ENCODE measurements at places on chromosomes 3 and 15. TPM values are rescaled to one million over a fixed set of nuclear protein-coding genes. Genes with fewer than 3 reads are reported as not detected.

DNA sequence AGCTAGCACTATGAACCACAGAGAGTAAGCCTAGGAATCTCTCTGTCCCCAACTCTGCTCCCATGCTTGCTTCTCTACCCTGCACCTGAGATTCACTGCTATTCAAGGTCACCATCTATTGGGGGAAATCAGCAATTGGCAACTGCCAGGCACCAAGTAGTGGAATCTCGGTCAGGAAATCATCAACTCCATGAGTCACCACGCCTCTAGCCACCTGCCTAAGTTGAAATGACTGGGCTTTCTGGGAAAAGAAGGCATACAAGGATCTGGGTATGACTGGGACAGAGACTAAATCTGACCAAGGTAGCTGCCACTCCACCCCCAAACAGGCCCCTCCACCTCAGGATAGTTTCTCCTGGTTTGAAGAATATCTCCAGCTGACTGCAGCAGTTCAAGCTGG, 464.1 kb upstream of the CBLB start:
- no peaks in the 10 kb centered on the region for H3K4me1 ChIP-seq
- H3K27me3 ChIP-seq: no peaks in the 10 kb centered on the region
- H3K36me3 ChIP-seq: no peaks in the 10 kb centered on the region
- H3K27ac ChIP-seq: no peak overlapping the region
- no peak overlapping the region for H3K4me3 ChIP-seq
- no peak for DNase-seq

GRCh38 chr3:114756506-114757279, 390.4 kb downstream of the ZBTB20 start:
- no peaks in the 10 kb centered on the region for H3K36me3 ChIP-seq
- H3K27me3 ChIP-seq: no peaks in the 10 kb centered on the region
- H3K27ac ChIP-seq: no peak overlapping the region
- no peak for DNase-seq
- H3K4me3 ChIP-seq: no peak overlapping the region

Gene ENTPD3
- 1.2 TPM for total RNA-seq

Gene CHRD
- 17.3 TPM for total RNA-seq

- no peak overlapping the region for H3K4me3 ChIP-seq
- H3K27ac ChIP-seq: no peak overlapping the region
- DNase-seq: no peak
- H3K4me1 ChIP-seq: no peaks in the 10 kb centered on the region
Observed at GRCh38 chr3:70010346-70010745, 10.8 kb downstream of the SAMMSON start.

GRCh38 chr15:59255680-59256336, 49.2 kb downstream of the LDHAL6B start:
- peaks cover 5% of the 10 kb centered on the region for H3K4me1 ChIP-seq
- no peak overlapping the region for H3K4me3 ChIP-seq
- H3K27me3 ChIP-seq: no peaks in the 10 kb centered on the region
- H3K27ac ChIP-seq: peak overlapping the region; percentile 77

Gene SUSD5
- total RNA-seq: 0.40 TPM

DNA sequence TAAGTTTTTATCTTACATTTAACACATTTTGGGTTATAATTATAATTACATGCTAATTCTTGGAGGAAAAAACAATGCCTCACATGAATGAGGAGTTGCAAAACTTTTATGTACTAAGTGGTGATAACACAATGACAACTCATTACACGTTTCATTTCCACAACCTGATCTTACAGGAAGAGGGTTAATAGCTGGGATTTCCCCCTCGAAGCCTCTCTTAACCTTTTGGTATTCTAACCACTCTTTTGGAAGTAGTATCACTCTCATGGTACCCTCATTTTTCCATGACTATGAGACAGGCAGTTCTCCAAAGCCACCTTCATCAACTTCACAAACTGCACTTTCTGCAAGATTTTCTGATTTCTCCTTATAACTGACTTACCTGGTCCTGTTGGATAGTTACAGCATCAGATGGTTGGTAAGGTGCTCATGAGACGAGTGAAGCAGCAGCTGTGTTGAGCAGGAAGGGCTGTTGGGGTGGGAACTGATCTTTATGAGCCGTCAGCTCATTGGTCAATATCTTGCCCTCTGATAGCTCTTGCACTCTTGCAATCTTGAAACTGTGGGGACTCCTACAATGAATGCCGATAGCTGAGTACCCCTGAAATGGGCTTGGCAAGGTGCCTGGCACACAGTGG, 41.6 kb downstream of the ACAN start:
- no peaks in the 10 kb centered on the region for H3K4me1 ChIP-seq
- H3K4me3 ChIP-seq: no peak overlapping the region
- H3K36me3 ChIP-seq: no peaks in the 10 kb centered on the region
- no peak overlapping the region for H3K27ac ChIP-seq

DNA sequence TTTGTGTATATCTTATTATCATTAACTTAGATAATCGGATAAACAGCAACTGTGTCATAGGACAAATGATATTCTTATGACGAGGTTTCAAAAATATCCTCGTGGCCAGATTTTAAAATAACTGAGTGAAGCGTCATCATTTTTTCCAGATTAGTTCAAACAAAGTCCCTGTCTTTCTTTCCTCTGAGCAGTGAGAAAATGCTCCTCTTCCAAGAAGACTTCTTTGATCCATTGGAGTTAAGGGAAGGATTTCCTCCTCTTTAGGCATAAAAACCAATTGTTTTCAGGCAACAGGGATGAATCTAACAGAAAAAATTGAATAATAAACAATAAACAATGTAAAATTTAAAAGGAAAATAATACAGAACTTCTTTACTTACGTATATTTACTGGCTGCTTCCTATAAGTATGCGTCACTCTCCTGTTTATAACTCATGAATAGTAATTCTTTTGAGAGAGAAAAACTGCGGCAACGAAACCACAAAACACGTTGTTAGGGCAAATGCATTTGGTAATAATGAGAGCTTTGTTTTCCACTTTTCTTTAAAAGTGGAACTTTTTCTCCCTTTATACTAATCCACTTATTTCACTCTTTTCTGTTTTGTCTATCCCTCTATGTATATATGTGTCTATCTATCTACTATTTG, 419.4 kb upstream of the ONECUT1 start:
- no peak overlapping the region for H3K4me3 ChIP-seq
- H3K27ac ChIP-seq: no peak overlapping the region
- no peaks in the 10 kb centered on the region for H3K27me3 ChIP-seq
- H3K4me1 ChIP-seq: no peaks in the 10 kb centered on the region

Gene IL5RA
- not detected for total RNA-seq

GRCh38 chr3:195447201-195447600, 4.4 kb upstream of the ACAP2 start:
- no peaks in the 10 kb centered on the region for H3K36me3 ChIP-seq
- no peak overlapping the region for H3K27ac ChIP-seq
- no peaks in the 10 kb centered on the region for H3K27me3 ChIP-seq

- no peaks in the 10 kb centered on the region for H3K27me3 ChIP-seq
- H3K4me1 ChIP-seq: no peaks in the 10 kb centered on the region
- H3K27ac ChIP-seq: no peak overlapping the region
Observed at GRCh38 chr3:194976049-194976451, 290.4 kb downstream of the FAM43A start.

Gene BHLHE40
- total RNA-seq: 78.4 TPM

DNA sequence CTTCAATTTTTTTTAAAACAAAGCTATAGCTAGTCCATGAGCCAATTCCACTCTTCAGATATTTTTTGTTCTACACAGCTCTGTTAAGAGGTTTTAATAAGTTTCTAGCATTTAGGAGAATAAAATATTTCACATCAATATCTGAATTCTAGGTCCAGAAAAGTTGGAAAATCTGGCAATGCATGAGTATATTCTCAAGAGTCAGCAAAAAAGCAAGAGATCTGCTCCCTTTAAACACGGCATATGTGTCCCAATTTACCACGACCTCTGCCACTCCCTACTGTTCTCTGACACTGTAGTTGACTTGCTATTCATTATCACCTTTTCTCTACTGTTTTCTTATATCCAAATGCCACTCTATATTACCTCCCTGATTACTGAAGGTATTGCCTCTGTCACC, 145.1 kb upstream of the TGFBR2 start:
- no peaks in the 10 kb centered on the region for H3K27me3 ChIP-seq
- DNase-seq: no peak
- H3K27ac ChIP-seq: no peak overlapping the region
- H3K36me3 ChIP-seq: no peaks in the 10 kb centered on the region

Gene CADPS
- total RNA-seq: 28.1 TPM

- peak; percentile 89 for DNase-seq
- H3K4me1 ChIP-seq: no peaks in the 10 kb centered on the region
- H3K4me3 ChIP-seq: no peak overlapping the region
- no peaks in the 10 kb centered on the region for H3K27me3 ChIP-seq
- H3K27ac ChIP-seq: no peak overlapping the region
Observed at GRCh38 chr15:91032919-91033803, 10.8 kb upstream of the VPS33B start.

- no peaks in the 10 kb centered on the region for H3K27me3 ChIP-seq
- H3K4me3 ChIP-seq: peak overlapping the region; percentile 32
- peaks cover 29% of the 10 kb centered on the region for H3K4me1 ChIP-seq
- H3K36me3 ChIP-seq: no peaks in the 10 kb centered on the region
- DNase-seq: no peak
- H3K27ac ChIP-seq: peak overlapping the region; percentile 32
Observed at GRCh38 chr3:123700791-123701722, 116.2 kb upstream of the HACD2 start.

- no peak overlapping the region for H3K4me3 ChIP-seq
- no peaks in the 10 kb centered on the region for H3K36me3 ChIP-seq
- no peaks in the 10 kb centered on the region for H3K27me3 ChIP-seq
- peaks cover 9% of the 10 kb centered on the region for H3K4me1 ChIP-seq
- no peak overlapping the region for H3K27ac ChIP-seq
- peak; percentile 23 for DNase-seq
Observed at GRCh38 chr15:31292391-31293015, 34.1 kb upstream of the KLF13 start.

GRCh38 chr3:120052225-120052624, 42.0 kb downstream of the GSK3B start:
- no peak for DNase-seq
- H3K27ac ChIP-seq: no peak overlapping the region
- H3K27me3 ChIP-seq: no peaks in the 10 kb centered on the region
- no peaks in the 10 kb centered on the region for H3K36me3 ChIP-seq
- H3K4me3 ChIP-seq: no peak overlapping the region

- no peaks in the 10 kb centered on the region for H3K27me3 ChIP-seq
- no peaks in the 10 kb centered on the region for H3K4me1 ChIP-seq
- no peaks in the 10 kb centered on the region for H3K36me3 ChIP-seq
- no peak for DNase-seq
Observed at GRCh38 chr3:17580901-17581300, 161.5 kb downstream of the TBC1D5 start.

Gene FAM174B
- total RNA-seq: 14.0 TPM

Gene LRRC57
- total RNA-seq: 33.1 TPM

DNA sequence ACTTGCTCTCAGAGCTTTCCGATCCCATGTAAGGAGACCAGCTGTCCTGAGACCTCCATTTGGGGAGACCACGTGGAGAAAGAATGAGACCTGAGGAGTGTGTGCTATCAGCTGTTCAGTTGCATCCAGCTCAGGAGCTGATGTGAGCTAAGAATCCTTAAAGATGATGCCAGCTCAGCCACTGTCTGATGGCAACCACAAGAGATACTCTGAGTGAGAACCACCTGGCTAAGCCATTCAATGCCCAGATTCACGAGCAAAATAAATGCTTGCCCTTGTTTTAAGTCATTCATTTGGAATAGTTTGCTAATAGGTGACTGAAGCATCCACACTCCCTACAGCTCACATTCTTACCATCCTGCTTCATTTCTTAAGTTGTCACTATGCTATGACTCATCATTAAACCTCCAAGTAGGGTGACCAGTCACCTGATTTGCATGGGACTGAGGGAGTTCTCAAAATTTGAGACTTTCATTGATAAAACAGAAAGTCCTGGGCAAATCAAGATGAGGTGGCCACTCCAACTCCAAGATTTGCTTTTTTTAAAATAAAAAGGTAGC, 56.4 kb downstream of the SPTSSB start:
- no peaks in the 10 kb centered on the region for H3K4me1 ChIP-seq
- no peak overlapping the region for H3K4me3 ChIP-seq
- no peak overlapping the region for H3K27ac ChIP-seq
- no peaks in the 10 kb centered on the region for H3K36me3 ChIP-seq
- H3K27me3 ChIP-seq: no peaks in the 10 kb centered on the region

DNA sequence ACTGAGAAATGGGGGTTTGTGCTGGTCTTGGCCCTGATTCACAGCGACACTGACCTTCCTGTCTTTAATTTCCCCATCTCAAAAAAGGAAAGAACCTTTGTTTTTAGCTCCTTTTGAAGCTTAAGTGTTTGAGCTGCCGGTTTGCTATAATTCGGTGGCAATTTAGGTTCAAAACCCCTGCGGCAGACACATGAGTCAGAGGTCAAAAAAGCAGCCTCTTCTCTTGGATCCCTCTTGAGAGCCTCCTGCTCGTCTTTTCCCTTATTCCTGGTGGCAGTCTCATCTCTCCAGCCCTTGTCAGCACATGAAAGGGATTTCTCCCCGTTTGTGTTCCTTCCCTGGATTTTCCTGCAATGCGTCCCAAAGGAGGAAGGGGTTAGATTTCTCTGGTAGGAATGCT, 64.5 kb downstream of the GRIP2 start:
- no peaks in the 10 kb centered on the region for H3K27me3 ChIP-seq
- no peak for DNase-seq
- no peaks in the 10 kb centered on the region for H3K4me1 ChIP-seq
- no peak overlapping the region for H3K4me3 ChIP-seq
- peaks cover 90% of the 10 kb centered on the region for H3K36me3 ChIP-seq

GRCh38 chr3:4806535-4807108, 172.6 kb upstream of the BHLHE40 start:
- no peak for DNase-seq
- no peaks in the 10 kb centered on the region for H3K4me1 ChIP-seq
- no peaks in the 10 kb centered on the region for H3K36me3 ChIP-seq
- H3K27ac ChIP-seq: no peak overlapping the region
- H3K4me3 ChIP-seq: no peak overlapping the region

Gene TOPAZ1
- total RNA-seq: not detected

Gene GLDN
- not detected for total RNA-seq

DNA sequence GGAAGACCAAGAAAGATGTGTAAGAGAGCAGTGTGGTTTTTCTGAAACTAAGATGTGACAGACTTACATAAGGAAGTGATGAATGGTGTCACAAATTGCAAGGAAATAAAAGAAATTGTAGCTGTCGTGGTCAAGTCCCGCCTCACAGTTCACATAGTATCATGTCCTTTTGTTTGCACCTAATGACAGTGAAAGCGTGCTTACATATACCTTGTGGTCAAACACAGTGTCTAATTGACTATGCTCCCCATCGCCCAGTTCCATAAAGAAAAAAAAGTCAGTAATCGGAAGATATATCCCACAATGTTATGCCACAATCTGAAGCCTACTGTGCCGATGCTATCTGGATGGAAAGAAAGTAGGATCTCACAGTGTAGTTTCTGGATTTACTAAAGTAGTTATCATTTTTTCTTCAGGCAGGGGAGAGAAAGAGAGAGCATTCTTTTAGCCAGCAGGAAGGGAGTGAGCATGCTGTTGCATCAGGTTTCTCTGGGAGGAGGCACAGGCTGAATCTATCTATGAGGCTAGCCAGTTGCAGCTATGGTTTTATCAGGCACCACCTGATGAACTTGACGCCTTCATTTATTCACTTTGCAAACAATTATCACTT, 9.8 kb upstream of the PLSCR1 start:
- no peaks in the 10 kb centered on the region for H3K27me3 ChIP-seq
- H3K4me1 ChIP-seq: no peaks in the 10 kb centered on the region
- no peak overlapping the region for H3K27ac ChIP-seq
- H3K4me3 ChIP-seq: no peak overlapping the region
- H3K36me3 ChIP-seq: no peaks in the 10 kb centered on the region
